Fibroblast of the conjunctiva (primary cell): ENCODE measurements at places on chromosomes 3 and 15.

- DNase-seq = no peak
These were observed 26.4 kb upstream of the LRIG1 start for GRCh38 chr3:66527246-66527645.

GRCh38 chr3:115706311-115706829 lies 83.1 kb downstream of the GAP43 start:
- no peak for DNase-seq

DNA sequence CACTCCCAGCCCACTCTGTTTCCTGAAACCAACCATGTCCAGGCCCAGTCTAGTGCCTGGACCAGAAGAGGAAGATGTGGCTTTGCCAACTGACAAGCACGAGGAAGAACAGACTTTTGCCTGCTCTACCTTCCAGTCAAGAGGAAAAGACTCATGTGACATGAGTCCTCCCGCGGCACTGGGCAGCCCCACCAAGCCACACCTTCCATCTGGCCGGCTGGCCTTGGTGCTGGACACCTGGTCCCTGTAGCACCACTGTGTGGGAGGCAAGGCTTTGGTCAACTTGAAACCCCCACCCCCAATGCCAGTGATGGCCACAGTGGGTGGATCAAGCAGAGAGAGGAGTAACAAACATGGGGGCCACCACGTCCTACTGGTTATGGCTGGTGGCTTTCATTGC lies 12.5 kb downstream of the CHDH start:
- no peak for DNase-seq

DNA sequence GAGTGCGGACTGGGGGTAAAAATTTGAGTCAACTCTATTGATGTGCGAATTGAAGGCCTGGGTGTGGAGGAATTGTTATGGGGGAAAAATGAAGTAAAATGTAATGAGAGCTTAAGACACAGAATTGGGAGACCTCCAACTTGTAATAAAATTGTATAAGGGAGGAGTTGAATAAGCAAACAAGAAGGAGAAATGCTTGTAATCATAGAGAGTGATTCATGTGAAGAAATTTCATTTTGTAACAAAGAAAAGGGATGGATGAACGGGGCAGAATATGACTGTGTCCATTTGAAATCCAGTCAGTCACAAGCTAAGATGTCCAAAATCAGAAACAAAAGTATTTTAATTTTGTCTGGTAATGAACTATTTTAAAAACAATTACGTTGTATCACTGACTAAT lies 552.3 kb downstream of the NAALADL2 start:
- DNase-seq = peak; percentile 31

GRCh38 chr3:155572085-155572484 lies 172.8 kb downstream of the PLCH1 start:
- DNase-seq = peak; percentile 14

- peak; percentile 67 for DNase-seq
These were observed 18.6 kb upstream of the TICRR start for GRCh38 chr15:89556413-89557262.

GRCh38 chr3:179772297-179772696 lies 119.5 kb downstream of the USP13 start:
- DNase-seq = no peak

GRCh38 chr3:72270072-72270681 lies 485.2 kb upstream of the PROK2 start:
- DNase-seq = peak; percentile 94
